Coronary artery (tissue), 2 donors: ENCODE measurements at places on chromosomes 12 and 14.

GRCh38 chr12:48744251-48745008 is 27.9 kb upstream of the CCNT1 start:
- DNase-seq, result no peak

DNA sequence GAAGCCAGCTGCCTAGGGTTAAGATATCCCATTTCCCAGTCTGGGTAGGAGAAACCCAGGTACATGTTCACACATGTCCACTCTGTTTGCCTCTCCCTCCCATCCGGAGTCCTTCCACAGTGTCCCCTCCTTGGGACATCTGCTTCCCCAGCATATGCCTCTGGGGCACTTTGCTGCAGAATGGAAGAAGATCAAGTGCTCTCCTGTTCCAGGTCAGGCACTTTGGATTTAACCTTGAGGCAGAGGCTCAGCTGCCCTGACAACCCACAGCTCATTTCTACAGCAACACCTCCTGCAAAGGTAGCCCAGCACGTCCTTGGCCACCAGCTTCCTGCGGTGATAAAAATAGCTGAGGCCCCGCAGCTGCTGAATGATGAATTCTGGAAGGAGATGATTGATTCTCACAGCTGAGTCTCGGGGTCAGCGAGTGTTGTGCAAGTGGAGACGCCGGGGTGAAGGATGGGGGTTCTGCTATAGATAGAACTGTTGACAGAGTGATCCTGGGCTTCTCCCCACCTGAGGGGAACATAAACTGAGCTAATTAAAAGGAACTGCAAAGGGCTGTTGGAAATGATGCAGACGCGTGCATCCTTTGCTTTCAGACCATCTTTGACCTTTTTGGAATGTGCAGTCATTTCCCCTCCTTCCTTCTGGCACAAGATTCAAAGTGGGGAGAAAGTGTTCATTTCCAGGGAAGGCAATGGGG is 145.0 kb downstream of the SLC38A6 start:
- DNase-seq, result no peak

DNA sequence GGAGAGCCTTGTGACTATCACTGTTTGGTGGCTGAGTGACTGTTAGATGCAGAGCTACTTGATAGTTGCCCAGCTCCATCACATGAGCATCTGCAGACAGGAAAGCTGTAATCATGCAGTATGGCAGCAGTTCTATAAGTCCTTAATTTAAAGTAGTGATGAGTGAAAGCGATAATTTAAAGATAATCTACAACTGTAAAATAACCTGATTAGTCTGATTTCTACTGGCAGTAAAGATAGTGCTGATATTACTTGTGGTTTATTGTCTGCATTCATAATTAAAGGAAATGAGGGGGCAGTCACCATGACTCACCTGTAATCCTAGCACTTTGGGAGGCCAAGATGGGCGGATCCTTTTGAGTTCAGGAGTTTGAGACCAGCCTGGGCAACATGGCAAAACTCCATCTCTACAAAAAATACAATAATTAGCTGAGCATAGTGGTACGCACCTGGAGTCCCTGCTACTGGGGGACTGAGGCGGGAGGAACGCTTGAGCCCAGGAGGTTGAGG is 41.2 kb upstream of the PLEKHD1 start:
- DNase-seq, result no peak

DNA sequence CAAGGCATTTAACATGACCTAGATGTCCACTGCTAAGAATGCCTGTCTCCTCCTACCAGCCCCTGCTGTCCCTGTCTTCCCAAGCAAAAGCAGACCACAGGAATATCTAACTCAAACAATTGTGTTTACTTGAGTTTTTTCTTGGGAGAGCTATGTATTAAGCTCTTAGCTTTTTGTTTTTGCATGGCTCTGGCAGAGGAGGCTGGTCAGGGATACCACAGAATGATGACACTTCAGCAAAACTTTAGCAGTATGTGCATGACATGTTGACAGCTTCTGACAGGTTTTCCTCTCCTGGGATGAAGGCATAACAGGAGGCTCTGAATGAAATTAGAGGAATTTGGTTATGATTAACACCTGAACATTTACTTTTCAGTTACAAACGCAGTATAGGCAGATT is 6.9 kb downstream of the TMBIM6 start:
- no peak for DNase-seq

GRCh38 chr14:90842726-90843125 is 26.5 kb upstream of the TTC7B start:
- no peak for DNase-seq

DNA sequence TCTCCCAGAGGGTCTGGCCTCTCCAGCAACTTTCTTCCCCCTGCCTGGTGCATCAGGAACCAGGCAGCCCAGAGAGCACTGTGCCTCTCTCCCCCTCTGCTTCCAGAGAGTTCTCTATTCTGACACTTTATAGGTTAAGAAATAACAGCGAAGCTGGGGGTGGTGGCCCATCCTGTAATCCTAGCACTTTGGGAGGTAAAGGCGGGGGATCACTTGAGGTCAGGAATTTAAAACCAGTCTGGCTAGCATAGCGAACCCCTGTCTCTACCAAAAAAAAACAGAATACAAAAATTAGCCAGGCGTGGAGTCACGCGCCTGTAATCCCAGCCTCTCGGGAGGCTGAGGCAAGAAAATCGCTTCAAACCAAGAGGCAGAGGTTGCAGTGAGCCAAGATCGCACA is 58.3 kb downstream of the ESRRB start:
- no peak for DNase-seq

GRCh38 chr14:105087308-105087962 is 22.2 kb upstream of the GPR132 start:
- no peak for DNase-seq

DNA sequence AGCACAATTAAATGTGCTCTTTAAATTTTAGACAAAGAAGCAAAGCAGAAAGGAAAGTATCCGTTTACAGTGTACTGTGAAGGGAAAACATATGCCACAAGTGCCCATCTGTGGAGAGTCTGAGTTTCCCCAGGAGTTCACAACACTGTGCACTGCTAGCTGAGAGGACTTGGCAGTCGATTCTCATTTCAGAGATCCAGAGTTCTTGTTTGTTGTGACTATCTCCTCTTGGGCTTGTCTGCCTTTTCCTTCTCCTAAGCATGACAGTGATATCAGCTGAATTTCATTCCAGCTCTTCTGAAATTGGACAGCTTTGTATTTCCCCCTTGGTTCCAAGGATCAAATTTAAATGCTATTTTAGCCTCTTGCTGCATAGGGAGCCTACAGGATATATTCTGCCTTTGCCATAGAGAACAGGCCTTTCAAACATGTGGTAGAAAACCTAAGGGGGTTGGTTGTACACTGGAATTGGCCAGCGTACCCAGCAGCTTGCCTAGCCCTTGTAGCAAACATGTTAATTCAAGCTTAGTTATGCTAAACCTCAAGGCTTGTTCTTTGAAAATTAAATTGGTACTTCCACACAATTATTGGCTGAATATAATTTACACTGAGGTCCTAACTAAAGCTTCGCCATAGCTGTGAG is 259.2 kb upstream of the NOVA1 start:
- no peak for DNase-seq

DNA sequence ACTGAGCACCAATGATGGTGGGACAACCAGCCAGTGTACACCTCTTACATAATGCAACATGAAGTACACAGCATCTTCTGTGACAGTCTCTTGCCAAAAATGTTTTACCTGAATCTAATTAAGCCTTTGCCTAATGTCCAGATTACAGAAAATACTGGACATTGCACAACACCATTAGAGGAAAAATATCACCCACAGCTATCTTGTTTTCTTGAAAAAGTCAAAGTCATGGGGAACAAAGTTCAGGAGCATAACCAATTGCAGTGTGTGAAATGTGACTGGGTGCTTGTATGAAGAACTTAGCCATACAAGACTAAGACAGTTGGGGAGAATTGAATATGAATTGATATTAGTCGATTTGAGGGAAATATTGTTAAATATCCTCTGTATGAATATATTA is 12.1 kb upstream of the ANO6 start:
- DNase-seq, result no peak

- DNase-seq, result no peak
Measured at GRCh38 chr12:32290411-32290810, 108.9 kb upstream of the FGD4 start.

GRCh38 chr14:24348186-24348585 is 8.4 kb upstream of the RIPK3 start:
- DNase-seq, result no peak

DNA sequence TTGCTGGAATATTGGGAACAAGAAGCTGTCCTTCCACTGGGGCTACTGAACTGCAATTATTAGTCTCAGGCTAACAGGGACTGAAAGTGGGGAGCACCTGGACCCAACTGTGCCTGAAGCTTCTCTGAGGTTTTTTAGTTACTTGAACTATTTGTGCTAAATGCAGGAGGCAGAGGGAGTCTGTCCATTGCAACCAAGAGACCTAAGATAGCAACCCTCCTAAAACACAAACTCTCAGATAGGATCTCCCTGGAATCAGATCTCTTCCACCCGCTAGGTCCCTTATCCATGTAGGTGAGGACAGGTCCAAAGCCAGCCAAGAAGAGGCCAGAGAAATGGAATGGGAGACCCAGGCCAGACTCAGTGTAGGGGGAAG is 58.1 kb downstream of the NCOR2 start:
- no peak for DNase-seq

- DNase-seq, result no peak
Measured at GRCh38 chr14:80202888-80203562, 8.3 kb downstream of the DIO2 start.
